Placental pericyte (primary cell): ENCODE measurements at places on chromosomes 7 and 10. TPM values are rescaled to one million over a fixed set of nuclear protein-coding genes. Genes with fewer than 3 reads are reported as not detected.

The CLDN15 gene
- total RNA-seq: 3.6 and 5.9 TPM in 2 replicates

The INA gene
- 0.66 and 3.7 TPM in 2 replicates for total RNA-seq

The CALML5 gene
- not detected in 2 replicates for total RNA-seq

The ZNF425 gene
- total RNA-seq: 1.6 and 3.9 TPM in 2 replicates

The SPDYE1 gene
- not detected in 2 replicates for total RNA-seq

The CCL26 gene
- 0.88 TPM in 1 of 2 replicates, not detected in the other for total RNA-seq

The LRRC4 gene
- under 0.01 and 0.29 TPM in 2 replicates for total RNA-seq

The ABHD11 gene
- 11.4 and 19.5 TPM in 2 replicates for total RNA-seq

The C10orf95 gene
- total RNA-seq: not detected in 2 replicates

The SND1 gene
- total RNA-seq: 267 and 454 TPM in 2 replicates

The THAP5 gene
- 28.9 and 29.5 TPM in 2 replicates for total RNA-seq

The PNLIPRP1 gene
- not detected in 2 replicates for total RNA-seq

The ZNF775 gene
- 4.2 and 6.7 TPM in 2 replicates for total RNA-seq

The FAM24B gene
- total RNA-seq: 0.66 and 2.4 TPM in 2 replicates

The TFR2 gene
- total RNA-seq: 0.44 TPM in 1 of 2 replicates, not detected in the other

The ACTL6B gene
- not detected in 2 replicates for total RNA-seq

The SKIDA1 gene
- total RNA-seq: under 0.01 TPM in 1 of 2 replicates, not detected in the other

The DYDC1 gene
- total RNA-seq: not detected in 2 replicates

The TRIL gene
- 0.22 and 2.7 TPM in 2 replicates for total RNA-seq

The CTNNA3 gene
- total RNA-seq: not detected in 2 replicates

The SLIT1 gene
- total RNA-seq: 0.14 TPM in 1 of 2 replicates, not detected in the other
